CD4-positive, alpha-beta T cell (primary cell): ENCODE measurements at places on chromosomes 12 and 14.

- DNase-seq: no peak
Measured at GRCh38 chr14:58408681-58409215, 13.0 kb downstream of the TOMM20L start.

DNA sequence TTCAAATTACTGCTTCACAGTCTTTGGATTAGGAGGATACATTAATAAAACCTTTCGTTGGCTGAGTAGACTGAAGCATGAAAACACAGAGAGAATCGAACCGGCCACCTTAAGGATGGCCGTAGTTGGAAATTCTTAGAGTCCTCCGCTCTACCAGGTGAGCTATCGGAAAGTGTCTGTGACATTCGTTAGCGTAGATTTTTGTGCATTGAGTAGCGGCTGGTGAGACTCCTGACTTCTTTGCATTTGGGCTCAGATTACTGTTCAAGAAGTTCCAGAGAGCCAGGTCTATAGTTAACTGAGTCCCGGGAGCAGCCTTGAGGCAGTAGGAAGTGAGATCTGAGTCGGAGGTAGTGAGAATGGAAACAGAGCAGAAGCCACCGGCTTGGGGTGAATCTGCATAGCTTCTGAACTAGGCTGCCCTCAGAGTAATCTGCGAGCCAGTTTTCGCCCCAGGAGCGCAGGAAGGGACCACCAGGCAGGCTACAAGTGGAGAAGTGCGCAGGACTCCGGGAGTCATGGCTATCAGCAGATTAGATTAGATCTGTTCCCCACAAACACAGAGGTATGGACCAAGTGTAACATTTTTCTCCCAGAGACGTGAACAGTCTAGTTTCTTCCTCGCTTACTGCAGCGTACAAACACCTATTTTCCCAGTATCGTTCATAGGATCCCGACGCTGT is 11.0 kb downstream of the OR6S1 start:
- peak; percentile 61 for DNase-seq

DNA sequence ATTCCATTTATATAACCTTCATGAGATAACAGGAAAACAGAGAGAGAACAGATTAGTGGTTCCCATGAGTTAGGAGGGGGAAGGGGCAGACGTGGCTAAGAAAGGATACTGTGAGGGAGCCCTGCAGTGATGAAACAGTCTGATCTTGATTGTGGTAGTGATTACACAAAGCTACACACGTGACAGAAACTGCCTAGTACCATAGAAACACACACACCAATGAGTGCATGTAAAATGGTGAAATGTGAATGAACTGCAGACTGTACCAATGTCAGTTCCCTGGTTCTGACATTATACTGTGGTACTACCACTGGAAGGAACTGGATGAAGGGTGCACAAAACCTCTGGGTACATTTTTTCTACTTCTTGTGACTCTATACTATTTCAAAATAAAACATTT is 36.9 kb downstream of the NRDE2 start:
- DNase-seq: no peak

- peak; percentile 30 for DNase-seq
Measured at GRCh38 chr14:100554082-100554677, 33.0 kb downstream of the BEGAIN start.

GRCh38 chr12:8823565-8824300 is 1.3 kb downstream of the A2ML1 start:
- DNase-seq: peak; percentile 13

GRCh38 chr12:54028314-54029201 is at the start of gene HOXC6:
TSS of gene HOXC6 (plus strand) at chr12:54028440. CDS start at chr12:54028522, 82 bp downstream.
- DNase-seq: no peak
